Progenitor cell of endocrine pancreas (in vitro differentiated cells): ENCODE measurements at places on chromosomes 2 and 18. TPM values are rescaled to one million over a fixed set of nuclear protein-coding genes. Genes with fewer than 3 reads are reported as not detected.

RAB31 gene
- 2.9 and 5.2 TPM in 2 replicates for total RNA-seq

FBLN7 gene
- 9.3 and 13.3 TPM in 2 replicates for total RNA-seq

IL18RAP gene
- total RNA-seq: not detected in 2 replicates

DNA sequence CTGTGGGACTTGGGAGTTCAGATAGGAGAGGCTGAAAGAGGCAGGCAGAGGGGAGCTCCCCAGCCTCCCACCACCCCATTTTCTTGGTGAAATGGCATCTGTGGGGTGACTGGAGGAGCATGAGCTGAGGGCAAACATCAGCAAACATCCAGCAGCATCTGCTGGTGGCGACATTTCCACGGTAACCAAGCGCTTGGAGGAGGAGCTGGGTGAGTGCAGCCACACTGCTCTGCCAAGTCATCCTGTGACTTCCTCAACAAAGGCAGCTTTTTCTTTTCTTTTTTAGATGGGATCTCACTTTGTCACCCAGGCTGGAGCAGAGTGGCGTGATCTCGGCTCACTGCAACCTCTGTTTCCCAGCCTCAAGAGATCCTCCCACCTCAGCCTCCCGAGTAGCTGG lies 5.6 kb downstream of the TXNL4A start:
- DNase-seq: no peak

DNA sequence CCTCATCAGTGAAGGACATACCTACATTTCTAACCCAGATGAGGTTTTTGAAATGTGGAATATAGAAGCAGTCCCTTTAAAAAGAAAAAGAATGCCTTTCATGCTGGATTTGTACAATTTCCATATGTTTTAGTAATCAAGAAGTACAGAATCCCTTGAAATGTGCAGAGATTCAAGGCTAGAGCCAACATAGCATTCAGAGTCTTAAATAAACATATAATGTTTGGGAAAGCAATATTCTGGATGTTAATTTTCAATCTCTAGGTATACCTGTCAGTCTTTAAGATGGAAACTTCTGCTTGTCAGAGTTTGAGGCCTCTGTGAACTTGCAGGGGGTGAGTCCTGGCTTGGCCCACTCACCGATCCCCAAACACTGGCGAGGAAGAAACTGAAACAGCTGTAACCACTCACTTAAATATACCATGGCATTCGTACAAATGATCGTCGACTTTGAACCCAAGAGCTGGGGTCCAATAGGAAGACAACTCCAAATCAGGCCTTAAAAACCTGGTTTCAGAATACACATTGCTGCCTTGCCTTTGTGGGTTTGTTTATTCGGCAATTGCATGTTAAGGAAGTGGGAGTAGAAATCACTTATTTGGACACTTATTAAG lies 132.8 kb upstream of the NCK2 start:
- DNase-seq: no peak

GRCh38 chr2:176325732-176326131 lies 56.5 kb downstream of the MTX2 start:
- DNase-seq: no peak

GRCh38 chr2:156430980-156431358 lies 5.2 kb upstream of the GPD2 start:
- DNase-seq: no peak

DNA sequence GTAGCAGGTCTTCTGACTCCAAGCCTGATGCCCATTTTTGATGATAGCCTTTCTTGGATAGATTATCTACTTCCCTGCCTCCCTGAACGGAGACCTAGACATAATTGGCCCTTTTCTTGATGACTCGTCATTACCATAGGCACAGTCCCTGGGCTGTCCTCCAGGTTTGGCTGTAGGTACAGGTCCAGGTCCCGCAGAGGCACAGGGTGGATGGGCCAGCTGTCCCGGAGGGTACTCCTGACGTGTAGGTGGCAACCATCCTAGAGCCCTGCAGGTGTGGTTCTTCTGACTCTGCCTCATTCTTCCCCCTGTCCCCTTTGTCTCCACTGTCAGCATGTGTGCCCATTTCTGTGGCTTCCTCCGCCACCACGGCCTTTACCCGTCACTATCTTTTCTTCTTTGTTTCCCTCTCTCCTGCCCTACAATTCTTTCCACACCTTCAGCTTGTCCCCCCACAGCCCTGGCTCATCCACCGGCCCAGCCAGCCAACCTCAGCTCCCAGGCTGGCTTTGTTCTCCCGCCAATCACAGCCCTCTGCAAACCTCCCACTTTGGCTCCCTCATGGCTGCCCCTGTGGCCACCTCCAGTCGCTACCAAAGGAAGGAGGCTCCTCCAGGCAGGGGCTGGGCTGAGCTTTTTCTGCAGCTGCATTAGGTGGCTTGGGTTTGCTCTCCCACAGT lies 102.8 kb downstream of the SMAD7 start:
- DNase-seq: no peak
